ENCODE measurements at places on chromosomes 2 and 18.

DNA sequence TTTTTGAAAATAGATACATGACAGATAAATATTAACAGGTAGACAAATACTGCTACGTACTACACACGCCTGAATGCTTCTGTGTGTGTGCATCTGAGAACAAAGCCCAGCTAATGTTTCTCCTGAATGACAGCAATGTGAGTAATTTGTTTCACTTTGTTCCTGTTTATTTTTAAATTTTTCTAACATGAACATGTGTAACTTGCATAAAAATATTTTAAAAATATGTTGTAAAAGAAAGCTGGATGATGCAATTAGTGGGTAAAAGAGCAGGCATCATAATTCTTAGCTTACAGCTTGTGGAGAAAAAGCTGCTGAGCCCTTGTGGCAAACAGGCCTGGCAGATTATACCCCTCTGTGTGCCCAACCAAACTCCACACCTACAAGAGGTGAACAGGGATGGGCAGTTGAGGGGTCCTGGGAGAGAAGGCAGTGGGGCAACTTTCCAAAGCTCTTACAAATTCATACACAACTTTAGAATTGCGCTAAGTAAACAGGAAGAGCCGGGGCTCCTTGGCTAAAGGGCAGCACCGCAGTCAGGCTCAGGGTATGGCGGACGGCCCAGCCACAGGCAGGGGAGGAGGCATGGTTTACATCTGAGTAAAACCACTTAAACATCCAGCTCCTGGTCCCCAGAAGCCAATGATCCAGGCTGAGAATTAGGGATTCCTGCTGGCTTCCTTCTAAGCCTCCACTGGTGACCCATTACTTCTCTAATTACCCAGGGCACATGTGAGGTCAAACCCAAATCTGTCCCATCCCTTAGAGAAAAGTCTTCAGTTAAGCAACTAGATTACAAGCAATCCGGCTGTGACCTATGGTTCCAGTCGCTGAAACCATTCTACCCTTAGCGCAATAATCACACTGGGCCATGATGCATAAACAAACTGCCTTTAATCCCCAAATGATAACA lies 14.0 kb downstream of the PXDN start:
- no peak overlapping the region for H3K27ac ChIP-seq
- no peaks in the 10 kb centered on the region for H3K36me3 ChIP-seq
- no peaks in the 10 kb centered on the region for H3K4me1 ChIP-seq
- no peaks in the 10 kb centered on the region for H3K27me3 ChIP-seq

- no peaks in the 10 kb centered on the region for H3K36me3 ChIP-seq
- no peak for DNase-seq
- no peak overlapping the region for H3K27ac ChIP-seq
- H3K4me3 ChIP-seq = no peak overlapping the region
Measured at GRCh38 chr18:62611453-62612288, 88.8 kb downstream of the ZCCHC2 start.

GRCh38 chr2:9734308-9734707 lies 103.5 kb upstream of the YWHAQ start:
- no peak overlapping the region for H3K4me3 ChIP-seq
- peaks cover 14% of the 10 kb centered on the region for H3K27me3 ChIP-seq
- H3K27ac ChIP-seq = no peak overlapping the region
- H3K4me1 ChIP-seq = peaks cover 46% of the 10 kb centered on the region
- no peak for DNase-seq
- peaks cover 10% of the 10 kb centered on the region for H3K36me3 ChIP-seq

DNA sequence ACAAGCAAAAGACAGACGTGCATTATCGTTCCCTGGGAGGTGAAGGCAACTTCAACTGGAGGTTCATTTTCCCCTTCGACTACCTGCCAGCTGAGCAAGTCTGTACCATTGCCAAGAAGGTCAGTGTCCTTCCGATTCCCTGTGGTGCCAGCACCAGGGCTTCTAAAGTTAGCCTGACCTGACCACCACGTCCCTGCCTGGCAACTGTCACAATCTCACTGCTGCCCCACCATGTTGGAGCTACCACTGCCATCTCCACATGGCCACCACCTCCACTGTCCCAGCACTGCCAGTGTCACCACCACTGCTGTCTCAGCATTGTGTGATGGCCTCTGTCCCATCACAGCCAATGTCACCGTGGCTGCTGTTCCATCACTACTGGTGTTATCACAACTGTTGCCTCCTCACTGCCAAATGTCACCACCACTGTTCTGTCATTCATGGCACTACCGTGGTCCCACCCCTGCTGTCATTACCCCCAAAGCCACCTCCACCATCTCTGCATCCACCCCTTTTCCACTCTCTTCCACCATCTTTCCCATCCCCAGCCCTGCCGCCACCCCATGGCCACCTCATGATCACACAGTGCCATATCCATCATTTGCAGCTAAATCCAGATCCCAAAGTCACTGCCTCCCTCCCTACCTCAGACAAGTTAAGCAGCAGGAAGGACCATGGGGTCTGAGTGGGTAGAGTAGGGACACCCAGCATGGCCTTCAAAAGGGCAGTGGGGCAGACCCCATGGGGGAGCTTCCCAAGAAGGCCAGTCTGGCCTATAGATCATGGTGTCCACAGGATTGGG lies 216.5 kb downstream of the DYSF start:
- H3K4me3 ChIP-seq = no peak overlapping the region
- no peaks in the 10 kb centered on the region for H3K27me3 ChIP-seq
- no peaks in the 10 kb centered on the region for H3K36me3 ChIP-seq
- DNase-seq = no peak
- H3K27ac ChIP-seq = no peak overlapping the region

DNA sequence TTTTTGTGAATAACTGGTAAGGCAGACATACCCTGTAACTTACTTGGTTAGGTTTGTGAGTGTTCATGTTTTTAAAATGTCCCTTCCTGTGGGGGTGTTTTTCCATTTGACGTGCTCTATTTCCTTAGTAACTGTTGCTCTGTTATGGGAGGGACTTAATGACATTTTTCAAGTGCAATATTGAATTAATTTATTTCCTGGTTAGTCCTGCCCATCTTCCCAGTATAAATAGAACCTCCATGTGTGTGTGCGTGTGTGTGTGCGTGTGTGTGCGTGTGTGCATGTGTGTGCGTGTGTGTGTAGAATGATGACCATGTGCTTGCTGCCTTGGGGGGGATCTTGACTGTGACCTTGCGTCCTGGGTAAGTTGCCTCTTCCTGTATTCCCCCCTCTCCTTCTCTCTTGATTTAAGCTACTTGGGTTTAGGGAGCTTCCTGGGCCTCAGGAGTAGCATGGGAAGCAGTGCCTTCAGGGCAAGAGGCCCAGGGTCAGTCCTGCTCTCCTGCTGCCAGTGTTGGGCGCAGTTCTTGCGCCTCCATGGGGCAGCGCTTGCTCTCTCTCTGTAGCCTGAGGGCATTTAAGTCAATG lies 163.9 kb downstream of the LDLRAD4 start:
- H3K4me1 ChIP-seq = peaks cover 51% of the 10 kb centered on the region
- peak overlapping the region; percentile 92 for H3K27ac ChIP-seq
- peak; percentile 49 for DNase-seq
- no peaks in the 10 kb centered on the region for H3K27me3 ChIP-seq

GRCh38 chr18:65968239-65969004 lies 217.6 kb downstream of the CDH7 start:
- no peaks in the 10 kb centered on the region for H3K27me3 ChIP-seq
- H3K36me3 ChIP-seq = no peaks in the 10 kb centered on the region
- H3K4me1 ChIP-seq = no peaks in the 10 kb centered on the region

DNA sequence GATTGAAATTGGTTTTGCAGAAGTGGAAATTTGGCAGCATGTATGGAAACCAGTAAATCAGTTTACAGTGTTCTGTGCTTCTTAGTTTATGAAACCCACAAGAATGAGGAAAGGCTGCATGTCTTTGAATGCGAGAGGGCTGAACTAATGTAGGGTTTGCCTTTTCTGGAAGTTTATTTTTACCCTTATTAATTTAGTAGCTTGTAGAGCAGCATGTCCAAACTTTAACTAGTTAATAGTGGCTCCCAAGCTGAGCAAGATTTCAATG lies 50.4 kb downstream of the LDLRAD4 start:
- no peak for DNase-seq
- no peaks in the 10 kb centered on the region for H3K27me3 ChIP-seq
- H3K36me3 ChIP-seq = peaks cover 17% of the 10 kb centered on the region
- peaks cover 70% of the 10 kb centered on the region for H3K4me1 ChIP-seq

All from activated CD8-positive, alpha-beta T cell treated with anti-CD3 and anti-CD28 coated beads, Interleukin-2, amount 10 ng/mL, durations not matched to agents 7 days and 5 days (primary cell).